Stimulated activated CD4-positive, alpha-beta T cell treated with anti-CD3 and anti-CD28 coated beads, TNF-alpha, amount 100 ng/mL, for 24 hours (primary cell): ENCODE measurements at places on chromosomes 6 and 20.

- no peak for DNase-seq
Observed at GRCh38 chr20:12014736-12015135, 97.0 kb downstream of the BTBD3 start.

DNA sequence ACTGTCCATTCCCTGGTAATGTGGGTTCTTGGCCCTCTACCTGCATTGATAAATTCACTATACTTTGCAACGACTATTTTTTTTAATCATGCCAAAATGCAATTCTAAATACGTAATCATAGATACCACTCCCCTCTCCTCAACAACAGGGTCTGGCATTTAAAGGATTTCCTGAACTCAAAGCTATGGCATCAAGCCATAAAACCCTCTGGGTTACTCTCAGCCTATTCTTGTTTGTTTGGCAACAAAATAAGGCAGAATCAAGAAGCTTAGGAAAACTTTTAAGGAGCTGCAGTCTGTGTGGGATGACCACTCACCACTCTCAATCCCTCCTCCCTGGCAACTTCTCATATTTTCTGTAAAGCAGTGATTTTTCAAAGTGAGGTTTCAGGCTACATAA is 669.9 kb upstream of the ID4 start:
- DNase-seq: no peak

DNA sequence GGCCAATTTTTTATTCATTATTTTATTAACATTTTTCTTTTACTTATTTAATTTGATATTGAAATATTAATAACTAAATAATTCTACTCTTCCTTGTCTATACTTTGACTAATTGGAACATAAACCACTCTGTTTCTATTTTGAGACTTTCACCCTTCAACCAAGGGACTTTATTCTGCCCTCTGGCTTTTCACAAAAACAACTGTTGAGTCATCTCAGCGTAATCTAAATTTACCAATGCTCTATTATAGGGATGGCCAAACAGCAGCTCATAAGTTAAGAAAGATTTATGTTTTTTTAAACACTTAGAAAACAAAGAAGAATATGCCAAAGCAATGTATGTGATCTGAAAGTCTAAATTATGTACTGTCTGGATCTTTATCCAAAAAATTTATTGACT is 46.7 kb downstream of the DOP1A start:
- no peak for DNase-seq

- no peak for DNase-seq
Observed at GRCh38 chr20:11921321-11921720, 3.6 kb downstream of the BTBD3 start.

DNA sequence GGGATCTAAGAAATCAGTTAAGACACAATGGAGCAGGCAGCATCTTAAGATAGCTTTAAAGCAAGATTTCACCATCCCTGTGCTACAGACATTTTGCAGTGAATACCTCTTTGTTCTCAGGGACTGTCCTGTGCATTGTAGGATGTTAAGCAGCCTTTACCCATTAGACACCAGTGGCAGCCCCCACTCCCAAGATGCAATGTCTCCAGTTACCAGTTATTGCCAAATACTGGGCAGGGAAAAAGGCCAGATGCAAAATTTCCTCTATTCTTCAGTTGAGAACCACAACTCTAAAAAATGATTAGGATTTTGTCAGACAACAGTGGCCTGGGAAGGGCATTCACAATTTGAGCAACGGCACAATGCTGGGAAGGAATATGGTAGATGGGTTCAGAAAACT is 6.1 kb downstream of the FBXO5 start:
- no peak for DNase-seq

DNA sequence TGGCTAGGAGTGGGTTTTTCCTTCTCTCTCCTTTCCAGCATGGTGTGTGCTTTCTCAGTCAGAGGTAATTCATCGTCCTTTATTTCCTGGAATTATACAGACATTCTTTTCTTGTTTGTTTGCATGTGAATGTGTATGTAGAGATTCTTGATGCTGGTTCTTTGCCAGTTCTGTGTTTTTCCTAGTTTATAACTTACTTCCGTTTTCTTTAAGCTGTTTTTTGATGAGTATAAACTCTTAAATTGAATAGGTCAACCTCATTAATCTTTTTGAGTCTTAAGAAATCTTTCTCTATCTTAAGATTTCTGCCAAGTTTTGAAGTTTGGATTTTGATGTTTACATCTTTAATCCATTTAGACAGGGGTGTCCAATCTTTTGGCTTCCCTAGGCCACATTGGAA is 38.7 kb downstream of the IGF2R start:
- no peak for DNase-seq

- DNase-seq: no peak
Observed at GRCh38 chr6:144104488-144104887, 9.1 kb upstream of the SF3B5 start.

DNA sequence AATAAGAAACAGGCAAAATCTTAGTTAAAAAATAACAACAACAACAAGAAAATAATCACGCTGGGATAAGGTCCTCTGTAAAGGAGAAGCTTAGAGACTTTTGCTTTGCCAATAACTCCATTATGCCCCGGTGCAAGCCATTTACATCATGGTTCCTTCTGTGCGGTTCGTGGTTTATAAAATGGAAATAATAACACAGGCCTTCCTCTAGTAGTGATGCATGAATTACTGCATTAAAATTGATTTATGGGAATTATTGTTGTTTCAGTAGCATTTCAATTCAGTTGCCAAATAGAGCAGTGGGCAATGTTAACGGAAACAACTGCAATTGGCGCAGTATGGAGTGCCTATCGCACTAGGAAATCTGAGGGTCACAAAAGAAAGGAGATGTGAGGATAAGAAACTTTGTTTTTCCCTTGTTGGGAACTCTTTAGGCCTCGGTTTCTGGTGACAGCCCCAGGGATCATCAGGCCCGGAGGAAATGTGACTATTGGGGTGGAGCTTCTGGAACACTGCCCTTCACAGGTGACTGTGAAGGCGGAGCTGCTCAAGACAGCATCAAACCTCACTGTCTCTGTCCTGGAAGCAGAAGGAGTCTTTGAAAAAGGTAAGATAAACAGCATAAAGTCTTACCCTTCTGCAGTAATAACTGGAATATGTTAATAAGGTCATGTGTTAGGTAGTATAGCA is 1.1 kb downstream of the CD109 start:
- no peak for DNase-seq

- DNase-seq: no peak
Observed at GRCh38 chr6:86961455-86962200, 24.3 kb downstream of the HTR1E start.

- no peak for DNase-seq
Observed at GRCh38 chr20:8917084-8917483, 151.8 kb upstream of the PLCB4 start.

- no peak for DNase-seq
Observed at GRCh38 chr6:78561015-78561414, 306.3 kb upstream of the IRAK1BP1 start.

- DNase-seq: no peak
Observed at GRCh38 chr6:167091026-167091804, 31.7 kb upstream of the CCR6 start.

GRCh38 chr6:11278207-11278559 is 45.7 kb upstream of the NEDD9 start:
- no peak for DNase-seq

DNA sequence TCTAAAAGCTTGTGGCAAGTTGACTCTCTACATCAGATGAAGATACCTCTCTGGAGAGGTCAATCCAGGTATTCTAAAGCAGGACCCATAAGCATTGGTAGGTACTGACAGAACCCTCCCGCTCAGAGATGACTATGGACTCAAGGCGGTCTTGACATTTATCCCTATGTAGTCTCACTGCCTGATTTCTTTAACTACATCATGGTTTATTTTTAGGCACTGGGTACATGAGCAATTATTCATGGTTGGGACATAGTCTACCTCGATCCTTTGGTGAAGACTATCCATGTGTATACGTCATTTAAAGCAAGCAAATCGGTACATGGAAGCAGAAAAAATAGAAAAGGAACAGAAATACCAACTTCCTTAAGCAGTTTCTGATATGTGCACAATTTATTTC is 136.2 kb upstream of the TAB2 start:
- DNase-seq: no peak

DNA sequence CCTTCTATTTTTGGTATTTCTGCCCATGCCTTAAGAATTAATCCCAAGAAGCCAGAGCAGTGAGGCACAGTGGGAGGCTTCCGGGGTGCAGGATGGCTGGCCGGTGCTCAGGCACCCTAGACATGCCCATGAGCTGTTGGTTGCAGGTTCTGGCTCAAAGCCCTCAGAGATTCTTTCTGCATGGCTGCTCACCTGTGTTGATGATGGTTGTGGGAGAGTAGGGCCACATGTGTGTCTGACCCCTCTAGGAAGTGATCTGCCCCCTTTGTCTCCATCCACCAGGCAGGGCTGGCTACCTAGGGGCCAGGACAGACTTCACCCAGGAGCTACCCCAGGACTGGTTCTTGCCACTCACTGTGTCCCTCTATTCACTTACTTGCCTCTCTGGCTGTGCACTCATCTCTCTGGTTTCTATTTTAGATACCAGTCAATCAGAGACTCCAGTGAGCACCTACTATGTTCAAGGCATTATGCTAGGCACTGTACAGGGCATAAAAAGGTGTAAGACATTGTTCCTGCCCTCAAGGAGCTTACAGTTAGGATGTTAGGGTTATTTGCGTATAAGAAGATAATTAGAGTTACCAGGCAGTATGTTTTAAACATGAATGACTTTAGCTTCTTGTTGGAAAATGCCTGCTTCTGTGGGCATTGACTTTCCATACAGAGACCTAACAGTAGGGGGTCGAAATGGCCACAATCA is 16.8 kb downstream of the CD83 start:
- no peak for DNase-seq

GRCh38 chr6:45417436-45417835 is 39.7 kb upstream of the SUPT3H start:
- no peak for DNase-seq

DNA sequence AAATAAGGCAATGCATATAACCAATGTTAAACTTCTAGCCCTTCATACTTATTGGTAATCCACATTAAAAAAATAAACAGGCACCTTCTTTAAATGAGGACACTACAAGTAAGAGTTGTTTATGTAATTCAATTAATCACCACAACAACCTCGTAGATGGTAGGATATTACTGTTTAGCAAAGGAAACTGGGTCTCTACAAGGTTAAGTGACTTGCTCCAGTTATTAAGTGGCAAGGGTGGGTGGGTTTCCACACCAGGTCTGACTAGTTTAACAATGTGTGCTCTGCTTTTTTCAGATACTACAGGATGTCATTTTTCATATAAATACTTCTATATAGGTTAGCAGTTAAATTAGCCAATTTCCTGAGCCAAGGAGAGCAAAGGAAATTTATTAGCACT is 129.1 kb downstream of the MAN1A1 start:
- DNase-seq: no peak

DNA sequence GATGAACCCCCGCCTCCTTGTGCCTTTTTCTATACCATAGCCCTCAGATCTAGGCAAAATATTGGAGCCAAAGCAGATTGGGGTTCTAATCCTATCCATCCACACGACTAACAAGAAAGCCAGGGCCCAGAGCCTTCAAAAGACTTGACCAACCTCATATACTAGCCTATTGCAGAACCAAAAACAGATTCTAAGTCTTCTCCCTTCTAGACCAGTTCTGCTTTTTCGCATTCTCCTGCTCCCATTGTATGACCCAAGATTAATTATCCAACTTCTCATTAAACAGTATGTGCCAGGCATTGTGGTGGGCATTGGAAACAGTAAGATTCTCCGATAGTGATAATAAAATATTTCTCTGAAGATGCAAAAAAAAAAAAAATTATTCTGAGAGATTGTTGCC is 113.7 kb upstream of the JARID2 start:
- no peak for DNase-seq

DNA sequence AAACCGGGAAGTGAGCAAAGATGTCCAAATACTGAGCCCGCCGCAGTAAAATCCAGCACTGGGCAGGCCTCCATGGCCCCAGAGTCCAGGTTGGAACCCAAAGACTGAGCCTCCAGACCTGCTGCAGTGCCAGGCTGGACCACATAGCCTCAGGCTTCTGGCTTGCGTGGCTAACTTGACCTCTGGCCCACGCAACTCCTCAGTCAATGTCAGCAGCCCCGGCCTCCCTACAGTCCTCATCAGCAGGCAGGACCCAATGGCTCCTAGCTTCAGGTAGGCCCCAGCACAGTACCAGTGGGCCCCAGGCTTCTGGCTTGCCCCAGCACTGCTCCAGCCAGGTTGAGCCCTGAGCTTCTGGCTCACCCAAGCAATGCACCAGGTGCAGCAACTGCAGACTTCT is 245.1 kb upstream of the AFDN start:
- no peak for DNase-seq

DNA sequence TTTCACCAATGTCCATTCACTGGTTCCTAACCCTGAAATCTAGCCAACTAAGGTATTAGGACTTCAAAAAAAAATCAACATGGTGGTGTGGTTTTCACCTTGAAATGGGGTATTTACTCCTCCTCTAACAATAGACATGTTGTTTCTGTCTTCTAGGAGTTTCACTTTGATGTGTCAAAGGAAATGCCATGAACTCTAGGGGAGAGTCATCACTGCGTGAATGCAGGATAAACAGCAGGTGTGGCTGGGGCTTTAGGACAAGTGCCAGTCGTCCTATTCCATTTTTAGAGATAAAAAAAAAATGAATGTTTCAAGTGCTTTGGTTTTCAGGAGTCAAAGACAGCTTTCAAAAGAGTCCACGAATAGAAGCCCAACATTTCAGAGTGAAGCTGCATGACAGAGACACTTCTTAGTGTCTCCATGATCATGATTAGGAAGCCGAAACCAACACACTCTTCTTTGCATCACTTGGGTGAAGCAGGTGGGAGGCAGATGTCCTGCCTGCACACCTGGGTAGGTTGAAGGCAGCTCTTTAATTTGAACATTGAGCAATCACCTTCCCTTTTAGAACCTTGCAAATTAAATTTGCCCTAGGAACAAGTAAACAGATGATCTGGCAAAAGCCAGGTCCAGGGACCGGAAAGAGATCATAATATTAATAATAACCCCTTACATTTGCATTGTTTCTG is 328.5 kb upstream of the PRDM1 start:
- DNase-seq: no peak

GRCh38 chr20:3092611-3093379 is 8.3 kb upstream of the AVP start:
- no peak for DNase-seq
